ENCODE measurements at places on chromosomes 2 and 18.

GRCh38 chr2:23788100-23788499 lies 138.8 kb downstream of the ATAD2B start:
- DNase-seq, result no peak

DNA sequence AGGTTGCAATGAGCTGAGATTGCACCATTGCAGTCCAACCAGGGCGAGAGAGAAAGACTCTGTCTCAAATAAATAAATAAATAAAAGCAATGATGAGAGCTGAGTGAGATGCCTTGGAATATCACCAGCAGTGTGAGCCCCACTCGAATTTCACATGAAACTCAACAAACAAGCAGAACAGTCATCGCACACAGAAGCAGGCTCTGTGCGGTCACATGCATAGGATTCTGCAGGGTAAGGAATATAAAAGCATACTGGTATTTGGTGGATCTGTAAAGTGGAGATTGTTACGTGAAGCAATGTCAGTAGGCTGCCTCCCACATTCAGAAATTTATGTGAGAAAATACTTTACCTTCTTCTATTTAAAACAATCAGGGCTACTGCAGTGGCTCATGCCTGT lies 18.0 kb upstream of the AP1S3 start:
- DNase-seq, result no peak

- no peak for DNase-seq
Observed at GRCh38 chr18:48200631-48201336, 208.4 kb downstream of the ZBTB7C start.

DNA sequence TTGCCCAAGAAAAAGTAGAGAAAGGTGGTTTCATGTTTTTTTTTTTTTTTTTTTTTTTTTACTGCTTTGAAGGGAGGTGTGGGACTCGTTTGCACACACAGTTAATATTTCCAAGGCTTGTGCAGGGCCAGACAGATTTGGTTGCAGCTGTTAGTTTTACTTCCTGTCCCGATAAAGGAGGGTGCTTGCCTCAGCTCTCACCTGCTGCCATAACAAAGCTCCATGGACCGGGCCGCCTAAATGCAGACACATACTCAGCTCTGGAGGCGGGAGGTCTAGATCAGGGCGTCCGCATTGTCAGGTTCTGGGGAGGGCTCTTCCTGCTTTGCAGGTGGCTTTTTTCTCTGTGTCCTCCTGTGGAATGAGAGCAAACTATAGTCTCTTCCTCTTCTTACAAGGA lies 69.9 kb downstream of the ODC1 start:
- no peak for DNase-seq

DNA sequence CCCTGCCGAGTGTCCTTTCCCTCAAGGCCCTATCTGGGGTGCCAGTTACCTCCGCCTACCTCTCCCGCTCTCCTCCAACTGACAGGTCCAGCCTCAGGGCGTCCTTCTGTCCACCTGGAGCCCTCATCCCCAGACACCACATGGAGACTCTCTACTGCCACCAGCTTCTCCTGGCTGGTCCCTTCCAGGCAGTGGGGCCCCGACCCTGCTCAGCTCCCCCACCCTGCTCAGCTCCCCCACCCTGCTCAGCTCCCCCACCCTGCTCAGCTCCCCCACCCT lies 74.0 kb upstream of the ODC1 start:
- no peak for DNase-seq

- DNase-seq, result no peak
Observed at GRCh38 chr2:67581751-67582150, 184.6 kb downstream of the ETAA1 start.

DNA sequence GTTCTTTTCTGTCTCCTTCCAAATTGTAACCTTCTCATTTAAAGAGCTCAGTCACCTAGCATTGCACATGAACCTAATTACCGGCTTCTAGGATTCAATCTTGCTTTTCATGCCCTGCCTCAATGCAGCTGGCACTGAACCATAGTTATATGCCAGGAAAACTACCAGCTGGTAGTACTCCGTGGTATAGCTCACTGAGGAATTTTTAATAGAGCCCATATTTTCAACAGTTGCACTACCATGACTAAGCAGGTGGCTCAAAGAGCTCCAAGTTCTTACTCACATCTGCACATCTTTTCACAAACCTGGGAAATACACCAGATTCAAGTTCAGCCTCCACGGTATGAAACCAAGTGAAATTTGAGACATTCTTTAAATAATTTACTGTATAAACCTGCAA lies 363.5 kb downstream of the GRB14 start:
- DNase-seq, result no peak

GRCh38 chr2:189159273-189159672 lies 20.3 kb downstream of the COL5A2 start:
- no peak for DNase-seq

DNA sequence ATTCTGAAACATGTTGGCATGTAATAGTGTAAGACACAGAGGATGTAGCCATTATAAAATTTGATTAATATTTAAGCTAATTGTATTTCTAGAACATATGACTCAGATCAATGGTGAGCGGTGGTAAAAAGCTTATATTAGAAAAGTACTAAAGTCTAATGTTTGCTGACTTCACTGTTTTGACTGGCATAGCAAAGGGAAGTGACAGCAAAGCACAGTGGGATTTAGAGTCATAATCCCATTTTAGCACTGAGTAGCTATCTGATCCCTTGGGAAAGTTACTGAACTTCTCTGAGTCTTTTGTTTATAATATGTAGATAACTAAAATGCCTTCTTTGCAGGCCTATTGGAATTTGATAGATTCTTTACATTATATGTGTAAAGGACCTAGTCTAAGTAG lies 60.4 kb downstream of the KIAA1328 start:
- DNase-seq, result no peak

- DNase-seq, result no peak
Observed at GRCh38 chr2:172813314-172813888, 77.8 kb downstream of the RAPGEF4 start.

DNA sequence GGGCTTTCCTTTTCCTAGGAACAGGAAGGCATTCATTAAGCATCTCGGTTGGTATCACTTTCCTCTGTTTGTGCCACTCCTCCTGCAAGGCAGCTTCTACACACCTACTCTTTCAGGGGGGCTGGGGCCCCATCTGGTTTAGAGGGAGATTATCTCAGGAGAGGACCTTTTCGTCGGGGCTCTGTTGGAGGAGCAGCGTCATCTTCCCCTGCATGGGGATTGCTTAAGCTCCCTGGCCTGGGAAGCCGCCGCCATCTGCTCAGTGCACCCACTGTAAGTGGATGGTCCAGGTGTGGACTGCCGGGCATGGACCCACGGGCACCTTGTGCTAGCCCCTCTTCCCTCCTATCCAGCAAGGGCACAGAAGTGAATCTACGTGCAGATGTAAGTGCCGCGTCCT lies 355.3 kb upstream of the SMIM21 start:
- DNase-seq, result no peak

- DNase-seq, result no peak
Observed at GRCh38 chr2:65714866-65715265, 282.5 kb upstream of the SPRED2 start.

DNA sequence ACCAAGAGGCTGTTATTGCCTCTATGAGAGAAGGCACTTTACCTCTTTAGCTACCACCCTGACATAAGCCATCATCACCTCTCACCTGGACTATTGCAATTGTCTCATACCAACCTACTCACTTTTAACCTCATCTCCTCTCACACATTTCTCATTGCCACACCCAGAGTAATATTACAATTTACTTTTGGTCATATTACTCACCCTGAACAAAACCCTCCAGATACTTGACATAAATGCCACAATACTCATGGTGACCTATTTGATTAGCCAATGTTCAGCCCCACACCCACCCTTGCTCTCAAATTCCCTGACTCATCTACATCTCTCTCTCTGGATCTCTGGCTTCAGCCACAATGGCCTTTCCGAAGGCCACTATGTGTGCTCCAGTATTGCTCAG lies 90.9 kb upstream of the CDH7 start:
- no peak for DNase-seq

GRCh38 chr2:119291588-119292167 lies 68.0 kb downstream of the STEAP3 start:
- no peak for DNase-seq

GRCh38 chr2:120483355-120483754 lies 137.4 kb downstream of the INHBB start:
- no peak for DNase-seq

GRCh38 chr2:105442056-105442455 lies 43.2 kb upstream of the FHL2 start:
- no peak for DNase-seq

- no peak for DNase-seq
Observed at GRCh38 chr2:105803773-105804172, 59.1 kb downstream of the NCK2 start.

GRCh38 chr18:67432806-67433205 lies 83.7 kb downstream of the DSEL start:
- no peak for DNase-seq

DNA sequence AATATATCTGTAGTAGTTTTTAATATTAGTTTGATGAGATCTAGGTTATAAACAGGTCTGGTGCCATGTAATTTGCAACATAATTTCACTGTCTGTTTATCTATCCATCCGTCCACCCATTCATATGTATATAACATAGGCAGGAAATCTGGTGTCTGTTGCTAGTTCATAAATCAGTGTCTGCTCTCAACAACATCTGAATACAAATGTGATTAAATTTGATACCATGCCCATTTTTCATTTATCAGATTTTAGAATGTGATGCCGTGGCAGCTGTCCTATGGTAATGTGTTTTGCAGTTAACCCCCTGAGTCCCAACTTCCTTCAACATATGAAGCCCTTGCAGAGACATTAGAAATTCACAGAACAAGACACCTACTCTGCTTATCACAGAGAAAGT lies 228.4 kb downstream of the CMPK2 start:
- DNase-seq, result no peak

- DNase-seq, result no peak
Observed at GRCh38 chr2:47299555-47299954, 103.4 kb upstream of the MSH2 start.

GRCh38 chr2:99365661-99366060 lies 28.5 kb downstream of the EIF5B start:
- DNase-seq, result no peak

- DNase-seq, result no peak
Observed at GRCh38 chr2:139465789-139466188, 685.6 kb upstream of the NXPH2 start.

GRCh38 chr2:110662560-110662959 lies 15.3 kb downstream of the BUB1 start:
- DNase-seq, result no peak

Data from stimulated activated CD8-positive, alpha-beta memory T cell treated with anti-CD3 and anti-CD28 coated beads, Interleukin-2, amount 100 ng/mL, for 1 hour (primary cell).